HAP-1 (cell line): ENCODE measurements at places on chromosomes 5 and 9.

GRCh38 chr9:89518466-89519365, 20.8 kb upstream of the SEMA4D start:
- no peak for DNase-seq

DNA sequence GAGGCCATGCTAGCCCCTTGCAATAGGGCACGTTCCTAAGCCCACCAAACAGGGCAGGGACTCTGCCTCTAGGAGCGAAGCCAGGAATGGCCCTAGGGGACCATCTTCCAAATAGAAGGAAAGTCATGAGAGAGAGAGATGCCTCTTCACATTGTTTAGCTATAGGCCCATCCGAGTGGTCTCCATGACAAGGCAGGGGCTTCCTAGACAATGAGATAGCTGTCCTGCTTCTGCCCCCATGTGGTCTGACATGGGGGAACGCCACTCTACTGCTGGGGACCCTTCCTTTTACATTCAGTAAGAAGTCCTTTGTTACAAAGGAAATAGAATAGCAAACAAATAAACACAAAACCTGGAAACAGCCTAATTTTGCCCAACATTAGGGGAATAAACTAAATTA, 17.9 kb upstream of the KIF4B start:
- no peak for DNase-seq

- DNase-seq = no peak
Observed at GRCh38 chr5:83919071-83920041, 198.7 kb upstream of the HAPLN1 start.

- no peak for DNase-seq
Observed at GRCh38 chr9:19876569-19877316, 87.9 kb upstream of the SLC24A2 start.

DNA sequence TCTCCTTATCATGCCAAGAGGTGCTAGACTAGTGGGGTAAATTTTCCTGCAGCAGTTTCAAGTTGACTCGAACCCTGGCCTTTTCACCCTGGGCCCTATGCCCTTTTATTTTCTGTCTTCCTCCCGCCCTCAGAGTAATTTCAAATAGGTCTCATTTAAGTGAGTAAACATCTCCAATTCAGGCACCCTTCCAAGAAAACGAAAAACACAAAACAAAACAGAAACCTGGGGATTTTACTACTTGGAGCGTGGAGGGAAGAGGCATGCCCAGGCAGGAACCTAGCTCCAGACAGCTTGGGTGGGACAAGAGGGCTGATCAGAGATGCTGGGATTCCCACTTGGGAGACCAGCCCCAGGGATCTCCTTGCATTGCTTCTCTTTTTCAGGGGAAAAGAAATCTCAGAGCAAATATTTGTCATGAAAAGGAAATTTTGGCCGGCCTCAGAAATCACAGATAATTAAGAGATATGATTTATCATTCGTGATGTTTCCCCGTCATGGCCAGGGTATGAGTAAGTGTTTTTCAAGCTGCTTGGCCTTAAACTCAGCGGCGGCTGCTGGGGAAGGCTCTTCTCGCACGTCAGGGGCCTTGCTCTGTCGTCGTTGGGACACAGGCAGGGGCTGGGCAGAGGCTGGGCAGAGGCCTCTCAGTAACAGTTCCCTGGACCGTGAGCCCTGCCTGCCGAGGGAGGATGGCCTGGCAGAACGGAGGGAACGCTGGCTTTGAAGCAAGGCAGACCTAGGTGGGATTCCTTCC, 248.6 kb upstream of the KLF4 start:
- DNase-seq = peak; percentile 17

- DNase-seq = peak; percentile 24
Observed at GRCh38 chr9:97501972-97502221, 431 bp downstream of the TMOD1 start.

GRCh38 chr5:135241536-135241935, 157.5 kb downstream of the MACROH2A1 start:
- DNase-seq = no peak

DNA sequence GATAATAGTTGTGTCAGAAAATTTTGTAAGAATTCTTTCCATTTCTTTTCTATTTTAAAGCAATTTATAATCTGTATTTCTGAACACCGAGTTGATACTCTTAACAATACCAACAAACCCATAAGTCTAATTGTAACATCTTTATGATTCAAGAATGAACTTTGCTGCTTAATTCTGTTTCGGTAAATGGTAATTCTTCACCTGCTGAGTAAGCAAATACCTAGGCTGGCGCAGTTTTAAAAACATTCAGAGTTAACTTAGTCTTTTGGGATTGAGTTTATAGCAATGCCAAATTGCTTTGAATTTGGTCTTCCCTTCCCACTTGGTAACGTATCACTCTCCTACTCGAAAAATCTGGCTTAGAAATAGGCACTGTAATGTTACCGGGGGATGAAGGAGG, 223.0 kb downstream of the MARCHF11 start:
- no peak for DNase-seq

- no peak for DNase-seq
Observed at GRCh38 chr9:71037521-71037920, 83.9 kb downstream of the TRPM3 start.

DNA sequence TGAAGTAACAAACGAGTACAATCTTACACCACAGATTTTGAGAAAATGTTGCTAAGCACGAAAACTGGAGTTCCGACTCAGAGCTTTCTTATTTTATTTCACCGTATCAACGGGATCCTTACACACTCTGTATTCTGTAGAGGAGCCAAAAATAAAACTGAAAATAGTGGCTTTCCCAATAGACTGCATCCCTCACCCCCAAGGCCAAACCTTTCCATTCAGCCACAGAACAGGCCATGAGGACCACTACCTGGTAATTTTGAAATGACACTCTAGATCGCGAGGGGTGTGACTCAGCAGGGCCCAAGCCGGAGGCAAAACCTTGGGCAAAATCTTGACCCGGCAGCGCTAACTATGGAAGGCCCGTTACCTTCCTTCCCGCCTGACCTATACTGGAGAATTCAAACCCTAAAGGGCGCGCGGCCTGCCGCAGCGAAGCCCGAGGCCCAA, 432 bp downstream of the HSPA9 start:
- no peak for DNase-seq

DNA sequence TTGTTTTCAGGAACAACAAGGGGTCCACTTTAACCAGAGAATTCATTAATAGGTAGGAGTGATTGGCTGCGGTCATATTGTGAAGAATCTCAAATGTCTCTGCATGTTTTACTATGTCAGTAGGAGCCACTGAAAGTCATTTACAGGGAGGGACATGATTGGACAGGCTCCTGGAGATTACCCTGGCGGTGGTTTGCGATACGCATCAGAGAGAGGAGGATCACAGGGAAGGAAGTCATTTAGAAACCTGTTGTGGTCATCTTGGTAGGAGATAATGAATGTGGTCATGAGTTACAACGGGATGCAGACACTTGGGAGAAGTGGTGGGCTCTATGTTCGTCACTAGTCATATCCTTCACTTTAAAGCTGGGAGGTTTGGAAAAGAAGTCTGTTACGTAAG, 262.8 kb downstream of the FAM114A2 start:
- no peak for DNase-seq

GRCh38 chr5:179268966-179269693, 76.1 kb downstream of the ADAMTS2 start:
- DNase-seq = peak; percentile 3

DNA sequence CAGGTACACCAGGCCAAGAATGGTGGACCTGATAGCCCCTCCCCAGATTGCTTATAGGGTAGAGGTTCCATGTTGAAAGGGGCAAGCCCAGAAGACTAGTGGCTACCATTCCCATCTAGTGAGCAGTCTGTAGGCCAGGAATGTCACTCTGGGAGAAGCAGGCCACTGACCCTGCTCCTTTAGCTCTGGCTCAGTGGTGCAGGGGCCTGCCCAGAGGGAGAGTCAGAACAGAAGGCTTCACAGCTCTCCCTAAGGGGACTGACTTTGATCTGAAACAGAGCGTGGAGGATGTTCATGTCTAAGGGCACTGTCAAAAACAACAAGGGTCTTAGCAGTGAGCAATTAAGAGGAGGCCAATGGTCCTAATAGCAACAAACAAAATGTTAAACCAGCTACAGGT, 81.7 kb downstream of the ZNF354C start:
- no peak for DNase-seq

- DNase-seq = no peak
Observed at GRCh38 chr5:133741396-133741795, 129.1 kb upstream of the FSTL4 start.

DNA sequence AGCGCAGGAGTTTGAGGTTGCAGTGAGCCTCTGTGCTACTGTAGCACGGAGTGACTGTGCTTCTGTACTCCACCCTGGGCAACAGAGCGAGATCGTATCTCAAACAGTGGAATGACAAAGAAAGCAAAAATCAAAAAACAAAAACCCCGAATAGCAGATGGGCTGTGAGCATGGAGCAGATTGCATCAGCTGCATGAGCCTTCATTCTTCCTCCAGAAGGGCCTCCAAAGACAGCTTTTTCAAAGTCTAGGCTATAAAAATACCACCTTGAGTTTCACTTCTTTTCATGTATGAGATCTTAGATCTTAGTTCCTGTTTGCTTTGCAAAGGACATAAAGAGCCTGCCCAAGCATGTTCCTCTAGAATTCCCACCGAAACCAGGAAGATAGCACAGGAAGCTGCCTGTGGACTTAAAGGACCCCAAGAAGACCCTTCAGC, 15.0 kb upstream of the HSPB3 start:
- no peak for DNase-seq

DNA sequence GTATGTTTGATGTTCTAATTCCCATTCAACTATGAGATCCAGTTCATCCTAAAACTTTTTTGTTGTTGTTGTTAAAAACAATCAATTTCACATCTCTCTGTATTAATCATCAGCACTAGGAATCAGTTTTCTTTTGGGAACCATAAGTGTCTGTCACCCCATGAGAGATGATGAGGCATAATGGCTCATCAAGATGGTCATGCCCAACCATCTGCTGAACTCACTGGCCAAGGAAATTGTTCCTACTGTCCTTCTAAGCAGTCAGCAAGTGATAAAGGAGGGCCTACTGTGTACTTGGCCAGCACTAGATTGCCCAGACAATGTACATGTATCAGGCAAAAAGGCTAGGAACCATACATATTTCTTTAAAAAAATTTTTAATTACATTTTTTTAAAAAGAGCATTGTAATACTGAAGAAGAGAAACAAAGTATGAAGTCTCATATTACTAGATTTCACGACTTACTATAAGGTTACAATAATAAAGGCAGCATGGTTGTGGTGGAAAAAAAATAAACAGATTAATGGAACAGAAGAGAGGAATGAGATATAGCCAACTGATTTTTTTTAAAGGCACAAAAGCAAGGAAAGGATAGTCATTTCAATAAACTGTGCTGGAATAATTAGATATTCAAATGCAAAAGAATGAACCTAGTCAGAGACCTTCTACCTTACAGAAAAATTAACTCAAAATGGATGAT, 458.3 kb downstream of the SPOCK1 start:
- no peak for DNase-seq

GRCh38 chr5:103407402-103407801, 148.8 kb downstream of the MACIR start:
- no peak for DNase-seq

DNA sequence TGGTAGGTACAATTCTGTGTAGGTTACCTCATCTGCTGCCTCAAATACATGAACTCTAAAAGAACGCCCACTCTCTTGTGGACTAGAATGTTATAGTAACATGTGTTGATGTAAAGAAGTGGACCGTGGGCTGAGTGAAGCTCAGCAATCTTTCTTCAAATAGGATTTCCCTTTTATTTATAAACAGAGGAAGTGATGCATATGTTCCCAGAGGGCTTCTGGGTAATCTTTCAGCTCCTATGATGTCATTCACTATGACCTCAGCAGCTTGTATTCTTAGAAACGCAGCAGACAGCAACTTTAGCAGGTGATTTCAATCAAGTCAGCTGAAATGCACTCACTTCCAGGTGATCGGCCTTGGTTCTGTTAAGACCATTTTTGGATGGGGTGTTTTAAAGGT, 14.4 kb downstream of the F2RL2 start:
- DNase-seq = no peak
